ENCODE measurements at places on chromosomes 2 and 18.
A peak's percentile ranks its signal among the peaks of the same experiment; 100 is the strongest.

- no peak for DNase-seq
These were observed 90.4 kb upstream of the EML6 start for GRCh38 chr2:54632733-54633692.

DNA sequence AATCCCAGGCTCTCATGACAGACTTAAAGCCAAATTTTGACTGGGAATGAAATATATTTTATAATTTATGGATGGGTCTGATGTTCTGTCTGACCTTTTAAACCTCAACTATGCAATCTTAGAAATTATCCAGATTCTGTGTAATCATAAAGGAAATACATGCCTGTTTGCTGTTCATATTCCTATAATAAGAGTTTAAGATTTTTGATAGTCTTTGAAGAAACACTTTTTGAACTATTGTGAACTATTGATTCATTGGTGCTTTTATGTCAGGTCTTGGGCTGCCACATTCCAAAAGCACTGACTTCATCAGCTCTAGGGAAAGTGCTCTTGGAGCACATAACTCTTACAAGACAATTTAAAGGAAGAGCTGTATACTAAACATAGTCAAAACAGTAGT is 64.2 kb downstream of the CCDC150 start:
- no peak for DNase-seq

DNA sequence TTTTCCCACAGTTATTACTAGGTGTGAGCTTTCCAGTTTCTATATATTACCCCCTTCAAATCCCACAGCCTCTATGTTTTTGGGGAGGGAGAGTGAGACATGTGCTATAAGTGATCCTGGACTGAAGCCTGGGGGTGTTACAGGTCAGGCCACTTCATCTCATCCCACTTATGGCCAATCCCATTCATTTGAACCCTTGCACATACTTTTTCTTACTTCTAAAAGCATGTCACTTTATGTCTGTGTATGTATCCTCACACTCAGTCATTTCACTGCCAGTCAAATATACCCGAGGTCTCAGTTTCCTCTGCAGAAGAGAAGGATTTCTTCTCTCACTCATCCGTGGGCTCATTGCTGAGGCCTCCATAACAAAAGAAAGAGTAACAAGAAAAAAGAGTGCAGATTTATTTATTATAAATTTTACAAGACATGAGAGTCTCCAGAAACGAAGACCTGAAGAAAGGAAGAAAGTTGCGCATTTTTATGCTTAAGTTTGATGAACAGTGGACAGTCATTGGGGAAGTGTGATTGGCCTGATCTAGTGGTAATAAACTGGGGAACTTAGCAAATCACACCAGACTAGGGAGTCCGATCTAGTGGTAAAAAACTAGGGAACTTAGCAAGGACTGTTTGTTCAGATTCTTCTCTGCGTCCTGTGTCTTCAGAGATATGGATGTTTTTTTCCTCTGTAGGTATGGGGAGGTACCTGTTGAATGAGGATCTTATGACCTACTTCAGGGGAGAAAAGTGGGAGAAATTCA is 52.1 kb downstream of the ICOS start:
- DNase-seq, result no peak

GRCh38 chr2:191666732-191667131 is 11.2 kb upstream of the NABP1 start:
- DNase-seq, result peak; percentile 76

DNA sequence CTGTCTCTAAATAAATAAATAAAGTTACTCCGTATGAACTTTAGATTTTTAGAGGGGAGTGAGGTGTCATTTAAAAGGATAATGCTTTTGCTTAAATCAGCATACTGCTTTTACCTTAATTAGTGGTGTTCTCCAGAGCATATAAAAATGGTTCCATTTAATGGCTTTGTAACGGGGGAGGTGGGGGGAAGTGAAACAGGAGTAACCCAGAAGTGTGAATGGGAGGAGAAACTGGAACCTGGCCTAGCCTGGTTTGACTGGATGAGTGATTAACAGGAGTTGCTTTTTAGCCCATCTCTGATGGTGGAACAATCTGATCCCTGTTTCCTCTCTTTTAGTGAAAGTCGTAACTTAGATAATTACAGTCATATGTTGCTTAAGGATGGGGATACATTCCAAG is 1.6 kb downstream of the CNDP2 start:
- peak; percentile 18 for DNase-seq

GRCh38 chr2:178796079-178796677 is 11.0 kb downstream of the TTN start:
- DNase-seq, result peak; percentile 46

GRCh38 chr2:164014791-164015190 is 279.0 kb upstream of the FIGN start:
- no peak for DNase-seq

GRCh38 chr18:39946623-39947061 is 2008.4 kb upstream of the PIK3C3 start:
- no peak for DNase-seq

DNA sequence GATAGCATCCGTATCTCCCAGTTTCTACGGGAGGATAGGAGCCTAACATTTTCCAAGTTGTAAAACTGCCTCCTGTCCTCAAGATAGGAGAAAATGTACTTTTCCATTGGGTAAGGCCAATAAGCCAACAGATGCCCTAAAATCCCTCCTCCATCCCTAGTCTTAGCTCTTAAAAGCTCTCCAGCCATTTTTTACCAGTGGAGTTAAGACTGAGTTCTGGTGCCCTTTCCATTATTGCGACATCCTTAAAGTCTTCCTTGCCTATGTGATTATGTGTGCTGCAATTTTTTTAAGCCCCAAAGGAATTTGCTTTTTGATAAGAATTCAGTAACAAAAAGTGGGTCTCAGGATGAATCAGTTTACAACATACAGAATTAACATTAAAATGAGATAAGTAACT is 33.0 kb downstream of the LINC00305 start:
- no peak for DNase-seq

- no peak for DNase-seq
These were observed 7.4 kb downstream of the CERKL start for GRCh38 chr2:181649436-181649979.

- DNase-seq, result peak; percentile 69
These were observed 35.4 kb upstream of the WIPF1 start for GRCh38 chr2:174632841-174633622.

DNA sequence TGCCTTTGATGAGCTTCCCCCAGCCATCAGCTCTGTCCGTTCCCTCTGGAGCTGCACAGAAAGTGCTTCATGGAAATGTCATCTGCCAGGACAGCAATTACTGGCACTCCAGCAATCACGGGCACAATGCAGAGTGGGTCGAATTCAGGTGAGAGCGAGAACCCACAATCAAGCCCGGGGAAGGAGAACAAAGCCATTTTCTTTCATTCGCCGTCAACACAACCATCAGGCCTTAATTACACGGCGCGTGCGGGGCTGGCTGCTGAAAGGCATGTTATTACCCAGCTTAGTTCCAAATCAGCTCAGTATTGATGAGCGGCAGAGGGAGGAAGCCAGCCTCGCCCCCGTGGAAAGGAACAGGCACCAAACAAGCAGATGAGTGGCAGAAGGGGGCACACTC is 143.9 kb downstream of the MYT1L start:
- no peak for DNase-seq

- DNase-seq, result no peak
These were observed 23.3 kb upstream of the MC5R start for GRCh38 chr18:13800505-13801259.

GRCh38 chr2:231573698-231574421 is 18.8 kb upstream of the TEX44 start:
- no peak for DNase-seq

DNA sequence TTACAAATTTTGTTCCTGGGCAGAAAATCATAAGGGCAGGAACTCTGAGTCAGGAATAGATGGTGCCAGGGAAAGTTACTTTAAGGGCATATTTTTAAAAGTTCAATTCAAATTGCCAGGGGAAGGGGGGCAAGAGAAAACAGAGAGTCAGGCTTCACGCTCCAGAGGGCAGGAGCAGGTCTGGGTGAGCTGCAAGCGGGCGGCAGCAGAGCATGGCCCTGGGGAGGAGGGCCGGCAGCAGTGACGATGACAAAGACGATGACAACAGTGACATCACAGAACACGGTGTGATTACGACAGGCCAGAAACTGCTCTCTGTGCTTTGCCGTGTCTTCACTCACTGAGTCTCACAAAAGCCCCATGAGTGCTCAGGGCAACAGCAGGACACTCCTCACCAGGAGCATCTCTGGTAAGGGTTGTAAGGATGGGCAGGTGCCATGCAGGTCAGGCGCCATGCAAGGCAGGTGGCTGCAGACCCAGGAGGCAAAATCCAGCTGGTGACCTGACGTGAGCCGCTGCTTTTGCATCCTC is 23.3 kb downstream of the CHST10 start:
- no peak for DNase-seq

DNA sequence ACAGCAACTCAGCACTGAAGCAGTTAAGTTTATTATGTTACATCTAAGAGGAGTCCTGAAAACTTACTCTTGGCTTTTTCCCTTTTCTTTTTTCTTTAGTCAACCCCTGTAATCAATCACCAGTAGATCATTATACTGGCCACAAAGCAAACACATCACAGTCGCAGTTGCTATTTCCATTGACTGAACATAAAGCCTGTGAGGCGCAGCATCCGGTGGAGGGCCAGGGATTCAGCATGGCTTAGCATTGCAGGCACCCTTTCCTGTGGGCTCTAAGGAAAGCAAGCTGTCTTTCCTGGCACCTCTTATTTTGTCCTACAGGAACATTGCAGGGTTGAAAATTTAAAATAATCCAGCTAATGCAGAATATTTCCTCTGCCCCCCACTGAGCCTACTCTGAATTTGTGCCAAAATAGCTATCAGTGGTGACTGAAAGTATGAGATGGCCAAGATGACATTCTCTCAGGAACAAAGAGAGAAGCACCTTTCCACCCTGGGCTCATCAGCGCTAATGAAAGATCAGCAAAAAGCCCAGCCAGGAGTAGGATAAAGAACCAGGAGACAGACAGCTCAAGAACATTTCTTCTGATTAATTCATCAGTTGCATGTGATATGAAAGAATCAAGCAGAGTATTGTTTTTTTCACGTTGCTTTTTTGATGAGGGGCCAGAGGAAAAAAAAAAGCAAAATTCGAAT is 85.3 kb upstream of the SULT1C3 start:
- DNase-seq, result no peak

- DNase-seq, result peak; percentile 37
These were observed 8.6 kb downstream of the DNAJB2 start for GRCh38 chr2:219287580-219288265.

DNA sequence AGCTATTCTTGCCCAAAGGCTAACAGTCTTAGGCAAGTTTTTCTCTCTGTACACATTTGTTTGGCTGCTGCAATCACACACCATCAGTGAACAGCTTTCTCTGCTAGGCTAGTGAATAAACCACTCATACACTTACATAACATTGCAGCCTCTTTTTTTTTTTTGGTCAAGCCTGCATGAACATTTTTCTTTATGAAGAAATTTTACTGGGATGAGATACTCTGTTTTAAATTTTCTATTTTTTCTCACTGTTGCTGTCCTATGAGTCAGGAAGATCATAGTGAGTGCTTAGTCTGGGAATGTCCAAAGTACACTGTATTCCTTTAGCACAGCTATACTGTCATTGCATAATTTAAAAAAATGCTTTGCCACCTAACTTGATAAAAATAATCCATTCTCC is 58.5 kb downstream of the ROCK1 start:
- DNase-seq, result no peak

DNA sequence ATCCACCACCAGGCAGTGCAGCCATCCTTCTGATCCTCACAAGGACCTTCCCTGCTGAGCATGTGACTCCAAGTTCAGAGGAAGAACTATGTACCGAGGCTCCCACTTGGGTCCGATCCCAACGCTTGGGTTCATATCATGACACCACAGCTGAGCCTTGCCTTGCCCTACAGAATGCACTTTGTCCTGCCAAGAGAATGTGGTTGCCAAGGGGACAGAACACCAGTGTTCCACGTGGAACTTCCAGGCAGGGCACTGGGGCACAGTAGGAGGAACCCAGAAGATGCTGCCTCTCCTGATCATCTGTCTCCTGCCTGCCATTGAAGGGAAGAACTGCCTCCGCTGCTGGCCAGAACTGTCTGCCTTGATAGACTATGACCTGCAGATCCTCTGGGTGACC is at the start of gene TEX51:
TSS of gene TEX51 (plus strand) at position 255 of the 400 bp plus-strand sequence. CDS start at position 284, 29 bp downstream.
- DNase-seq, result no peak

GRCh38 chr2:142299021-142299420 is 168.2 kb upstream of the LRP1B start:
- no peak for DNase-seq

DNA sequence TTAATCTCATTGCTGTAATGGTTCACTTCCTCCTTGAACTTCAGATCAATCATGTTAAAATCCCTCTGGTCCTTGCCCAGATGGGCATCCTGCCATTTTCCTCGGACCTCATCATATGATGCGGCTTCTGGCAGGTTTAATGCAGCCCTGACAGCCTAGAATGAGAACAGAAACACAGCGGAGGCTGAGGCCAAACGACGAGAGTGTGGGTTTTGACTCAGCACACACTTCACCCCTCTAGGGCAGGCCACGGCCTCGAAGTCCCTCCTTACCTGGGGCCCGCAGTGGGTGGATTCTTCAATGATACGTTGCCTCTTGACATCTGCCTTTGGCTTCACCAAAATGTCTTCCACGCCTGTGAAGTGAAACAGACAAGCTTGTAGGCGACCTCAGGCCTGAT is 56.8 kb downstream of the POLR1A start:
- DNase-seq, result no peak

GRCh38 chr2:160432633-160433032 is 61.0 kb downstream of the RBMS1 start:
- no peak for DNase-seq

DNA sequence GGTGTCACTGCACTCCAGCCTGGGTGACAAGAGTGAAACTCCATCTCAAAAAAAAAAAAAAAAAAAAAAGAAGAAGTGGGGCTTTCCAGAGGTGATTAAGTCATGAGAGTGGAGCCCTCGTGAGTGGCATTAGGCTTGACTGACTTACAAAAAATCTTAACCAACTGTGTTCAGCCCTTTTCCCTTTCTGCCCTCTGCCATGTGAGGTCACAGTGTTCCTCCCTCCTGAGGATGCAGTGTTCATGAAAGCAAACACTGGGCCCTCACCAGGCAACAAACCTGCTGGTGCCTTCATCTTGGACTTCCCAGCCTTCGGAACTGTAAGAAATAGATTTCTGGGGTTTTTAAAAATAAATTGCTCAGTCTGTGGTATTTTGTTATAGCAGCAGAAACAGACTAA is 37.0 kb upstream of the METTL21A start:
- DNase-seq, result peak; percentile 21

GRCh38 chr2:65411056-65411795 is 21.2 kb downstream of the SPRED2 start:
- no peak for DNase-seq

All from NB4 (cell line).